ENCODE measurements at places on chromosomes 6 and 20.

DNA sequence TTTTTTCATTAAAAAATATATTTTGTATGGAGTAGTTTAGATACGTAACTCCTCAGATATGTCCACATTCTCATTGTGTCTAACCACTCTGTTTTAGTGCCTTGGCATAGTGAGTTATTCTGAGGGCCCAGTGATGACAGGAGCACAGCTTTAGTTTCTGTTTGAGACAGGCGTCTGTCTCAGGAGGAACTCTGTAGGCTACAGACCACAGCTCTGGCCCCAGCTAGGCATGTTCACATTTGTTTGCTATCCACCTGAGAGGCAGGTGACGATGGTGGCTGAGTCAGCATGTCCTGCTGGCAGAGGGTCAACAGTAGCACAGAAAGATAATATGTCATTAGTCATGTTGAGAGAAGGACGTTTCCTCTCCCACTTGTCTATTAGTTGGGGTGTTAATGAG is 16.3 kb downstream of the LRRC1 start:
- DNase-seq, result peak; percentile 50

- DNase-seq, result peak; percentile 15
Measured at GRCh38 chr6:1175877-1176276, 136.0 kb upstream of the FOXQ1 start.

DNA sequence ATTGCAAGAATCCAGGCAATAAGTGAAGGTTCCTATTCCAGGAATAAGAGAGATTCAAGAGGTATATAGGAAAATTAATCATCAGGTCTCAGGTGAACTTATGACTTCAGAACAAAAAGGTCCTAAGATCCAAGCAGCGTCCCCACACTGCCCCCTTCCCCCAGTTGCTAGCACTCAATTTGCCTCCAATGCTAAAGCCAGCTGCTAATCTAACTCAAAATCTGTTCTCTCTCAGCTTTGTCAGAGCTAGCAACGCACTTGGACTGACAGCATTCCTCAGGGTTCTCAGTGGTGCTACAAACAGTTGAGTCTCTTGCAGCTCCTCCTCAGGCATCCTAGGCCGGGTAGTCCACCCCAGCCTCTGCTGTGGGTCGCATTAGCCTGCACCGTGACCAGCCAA is 148.3 kb downstream of the RFX6 start:
- no peak for DNase-seq

DNA sequence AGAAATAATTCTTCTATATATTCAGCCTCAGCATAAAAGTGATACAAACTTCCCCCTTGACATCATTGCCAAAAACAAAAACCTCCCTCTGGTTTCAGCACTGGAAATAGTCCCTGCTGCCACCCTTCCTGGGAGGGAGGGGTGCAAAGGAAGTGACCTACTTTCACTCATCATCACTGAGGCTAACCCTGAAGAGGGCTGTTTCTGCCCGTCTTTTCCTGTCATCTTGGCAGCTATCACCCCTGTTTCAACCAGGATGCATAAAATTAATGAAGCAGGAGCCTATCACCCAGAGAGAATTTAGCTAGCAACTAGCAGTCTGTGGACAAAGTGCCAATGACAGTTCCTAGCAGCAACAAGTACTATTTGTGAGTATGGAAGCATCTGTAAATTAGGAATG is 397.8 kb downstream of the LAMA2 start:
- no peak for DNase-seq

DNA sequence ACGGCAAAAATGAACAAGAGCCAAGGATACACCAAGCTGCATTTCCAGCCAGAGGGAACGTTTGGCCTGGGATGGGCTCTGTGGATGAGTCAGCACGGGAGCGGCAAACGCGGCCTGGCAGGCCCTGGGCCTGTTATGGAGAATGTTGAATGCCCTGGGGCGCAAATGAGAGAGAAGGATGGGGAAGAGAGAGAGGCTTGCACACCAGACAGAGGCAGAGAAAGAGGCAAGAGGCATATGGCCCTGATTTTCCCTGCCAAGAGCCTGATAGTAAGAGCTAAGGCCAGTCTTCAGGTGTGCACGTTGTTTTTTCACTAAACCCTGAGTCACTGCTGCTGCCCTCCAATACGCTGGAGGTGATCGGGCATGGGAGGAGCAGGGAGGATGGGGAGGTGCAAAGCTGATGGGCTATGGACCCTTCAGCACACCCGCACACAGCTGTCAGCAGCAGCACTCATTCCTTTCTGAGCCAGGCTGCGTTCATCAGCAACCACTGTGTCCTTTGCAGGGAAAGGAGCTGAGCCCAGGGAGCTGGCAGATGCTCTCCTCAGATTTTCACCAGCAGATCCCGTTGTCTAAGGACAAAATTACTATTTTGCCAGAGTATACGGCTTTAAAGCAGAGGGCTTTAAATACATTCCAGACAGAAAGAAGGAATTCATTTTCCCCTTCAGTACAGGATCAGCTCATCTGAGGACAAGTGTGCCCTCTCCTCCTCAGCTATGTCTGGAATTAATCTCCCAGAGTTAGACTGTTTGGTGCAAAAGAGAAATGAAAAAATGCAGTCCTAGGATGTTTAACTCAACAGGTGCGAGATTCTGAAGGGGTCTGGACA is 61.7 kb upstream of the SLC22A23 start:
- DNase-seq, result peak; percentile 46

- no peak for DNase-seq
Measured at GRCh38 chr20:16612706-16613105, 39.5 kb upstream of the KIF16B start.

GRCh38 chr6:135839121-135839520 is 12.4 kb upstream of the PDE7B start:
- DNase-seq, result no peak

GRCh38 chr6:132096245-132096644 is 145.1 kb upstream of the CCN2 start:
- DNase-seq, result no peak

GRCh38 chr6:4287372-4287771 is 152.0 kb upstream of the ECI2 start:
- no peak for DNase-seq

DNA sequence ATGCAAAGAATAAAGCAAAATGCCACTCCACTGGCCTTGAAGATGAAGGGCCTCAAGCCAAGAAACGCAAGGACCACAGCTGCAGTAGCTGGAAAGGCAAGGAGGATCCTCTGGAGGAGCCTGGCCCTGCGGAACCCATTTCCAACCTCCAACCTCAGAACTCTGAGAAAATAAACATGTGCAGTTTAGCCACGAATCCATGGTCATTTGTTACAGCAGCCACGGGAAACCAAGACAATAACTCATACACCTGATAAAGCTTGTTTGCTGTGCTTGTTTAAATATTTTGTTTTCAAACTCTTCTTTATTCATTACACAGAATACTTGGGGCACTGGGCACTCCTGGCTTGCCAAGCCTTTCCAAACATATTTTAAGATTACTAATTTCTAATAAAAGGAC is 10.4 kb downstream of the SERPINB6 start:
- DNase-seq, result no peak

DNA sequence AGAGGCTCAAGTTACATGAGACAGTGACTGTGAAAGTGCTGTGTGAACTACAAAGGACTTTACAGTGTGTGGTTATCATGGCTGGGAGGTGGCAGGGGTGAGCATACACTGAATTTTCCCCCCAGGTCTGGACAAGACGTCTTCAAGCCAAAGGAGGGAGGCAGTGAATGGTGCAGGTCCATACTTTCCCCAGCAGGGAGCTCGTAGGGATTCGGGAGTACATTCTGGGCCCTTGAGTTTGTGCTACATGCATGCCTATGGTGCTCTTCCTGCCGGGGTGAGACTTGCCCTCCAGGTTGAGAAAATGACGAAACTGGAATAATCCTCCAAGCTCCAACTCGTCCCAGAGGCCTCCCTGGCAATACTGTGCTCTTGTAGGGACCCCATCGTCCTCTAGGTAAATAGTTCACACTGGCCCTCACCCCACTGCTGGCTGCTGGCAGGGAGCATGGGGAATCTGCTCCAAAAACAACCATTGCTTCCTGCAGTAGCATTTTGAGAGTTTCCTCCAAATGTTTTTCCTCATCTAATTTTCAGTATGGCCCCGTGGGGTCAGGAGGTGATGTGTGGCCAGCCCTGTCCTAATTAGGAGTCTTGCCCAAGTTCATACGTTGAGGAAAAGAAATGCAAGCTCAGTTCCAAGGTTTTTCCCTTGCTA is 57.6 kb downstream of the ZNF831 start:
- DNase-seq, result peak; percentile 26

DNA sequence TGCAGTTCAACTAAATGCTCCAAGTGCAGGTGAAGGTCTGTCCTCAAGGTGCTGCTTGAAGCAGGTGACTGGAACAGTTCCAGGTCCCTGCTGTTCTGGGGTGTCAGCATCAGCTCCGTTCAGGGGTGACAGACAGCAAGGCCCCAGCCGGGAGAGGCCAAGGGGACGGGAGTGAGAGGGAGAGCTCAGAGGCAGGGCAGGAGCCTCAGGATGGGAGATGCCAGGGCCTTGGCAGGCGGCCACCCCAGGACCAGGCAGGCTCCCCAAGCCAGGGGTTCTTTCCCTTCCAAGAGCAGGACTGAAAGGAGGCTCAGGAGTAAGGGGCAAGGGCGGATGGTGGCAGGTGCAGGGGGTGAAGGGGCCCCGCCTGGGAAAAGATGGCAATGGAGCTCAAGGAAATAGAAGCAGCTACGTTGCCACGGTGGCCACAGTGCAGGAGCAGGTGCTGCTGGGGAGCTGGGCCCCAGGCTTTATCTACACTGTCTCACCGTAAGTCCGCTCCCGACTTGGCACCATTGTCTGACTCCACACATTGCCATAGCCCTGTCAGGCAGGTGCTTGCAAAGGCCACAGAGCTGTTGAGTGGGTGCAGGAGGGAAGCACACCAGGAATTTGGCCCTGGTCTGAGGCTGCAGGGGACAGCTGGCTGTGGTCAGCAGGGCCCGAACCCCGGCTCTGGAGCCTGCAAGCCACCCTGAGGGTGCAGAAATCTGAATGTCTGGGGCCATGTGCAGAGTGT is 43.1 kb downstream of the ERMARD start:
- DNase-seq, result no peak

GRCh38 chr6:160088784-160089533 is 32.7 kb upstream of the SLC22A1 start:
- no peak for DNase-seq

DNA sequence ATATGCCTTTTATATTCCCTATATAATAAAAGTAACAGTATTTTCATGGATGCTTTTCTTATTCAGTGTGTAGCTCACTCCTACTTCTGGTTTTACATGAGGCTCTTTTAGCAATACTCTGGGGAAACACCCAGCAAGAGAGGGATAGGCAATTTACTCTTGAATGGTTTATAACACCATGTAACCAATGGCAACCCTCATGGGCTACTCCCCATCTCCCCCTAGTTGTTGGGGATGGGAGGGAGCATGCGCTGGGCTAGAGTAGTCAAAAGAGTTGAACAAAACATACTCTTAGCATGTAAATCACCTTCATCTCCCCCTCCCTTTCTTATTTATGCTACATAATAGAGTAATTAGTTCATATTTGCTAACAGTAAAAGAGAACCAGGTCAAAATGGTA is 140.1 kb upstream of the LRFN2 start:
- no peak for DNase-seq

DNA sequence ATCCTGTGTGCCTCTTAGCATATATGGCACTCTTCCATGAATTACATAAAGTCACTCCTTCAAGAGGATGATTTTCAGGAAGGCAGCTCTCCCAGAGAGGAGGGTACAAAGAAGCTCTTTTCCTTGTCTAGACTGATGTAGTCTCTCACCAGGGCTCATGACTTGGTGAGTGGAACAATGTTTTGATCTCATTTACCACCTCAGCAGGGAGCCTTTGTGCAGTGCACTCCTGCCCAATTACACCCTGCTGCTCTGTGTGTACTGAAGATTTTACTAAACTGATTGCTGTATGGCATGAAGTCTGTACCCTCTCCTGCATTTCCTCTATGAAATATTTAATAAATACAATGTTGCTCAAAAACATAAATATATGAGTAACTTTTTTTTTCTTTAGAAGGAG is 598.3 kb upstream of the HS3ST5 start:
- no peak for DNase-seq

DNA sequence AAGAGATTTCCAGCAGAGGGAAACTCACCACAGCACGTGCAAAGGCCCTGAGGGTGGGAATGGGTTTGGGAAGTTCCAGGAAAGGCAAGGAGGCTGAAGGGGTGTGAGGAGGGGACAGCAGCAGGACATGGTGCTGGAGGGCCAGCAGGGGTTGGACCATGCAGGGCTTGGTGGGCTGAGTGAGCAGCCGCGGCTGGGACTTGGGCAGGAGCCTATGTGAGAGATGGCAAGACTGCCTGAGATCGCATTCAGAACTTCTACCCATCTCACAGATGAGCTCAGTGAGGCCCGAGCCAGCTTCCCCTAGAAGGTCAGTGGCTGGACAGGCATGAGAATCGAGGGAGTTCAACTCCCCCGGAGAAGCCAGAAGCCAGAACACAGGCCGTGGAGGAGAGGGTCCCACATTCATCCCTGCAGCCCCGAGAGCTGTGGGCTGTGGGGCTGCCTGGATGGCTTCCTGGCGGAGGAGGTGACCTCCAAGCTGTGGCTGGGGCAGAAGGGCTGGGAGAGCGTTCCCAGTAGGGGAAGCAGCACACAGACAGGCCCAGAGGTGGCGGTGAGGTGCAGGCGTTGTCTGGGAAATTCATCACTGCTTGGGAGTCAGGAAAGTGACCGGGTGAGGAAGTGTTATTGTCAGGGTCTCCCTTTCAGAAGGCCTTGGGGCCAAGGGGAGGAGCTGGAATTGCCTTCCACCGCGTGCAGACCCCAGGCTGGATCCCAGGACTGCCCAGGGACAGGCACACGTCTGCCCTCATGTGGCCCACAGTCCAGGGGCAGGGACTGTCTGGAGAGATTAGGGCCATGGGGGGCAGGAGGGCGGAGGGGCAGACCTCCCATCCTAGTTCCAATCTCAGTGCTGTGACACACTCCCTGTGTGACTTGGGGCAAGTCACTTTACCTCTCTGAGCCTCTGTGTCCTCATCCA is 103.8 kb downstream of the CEBPB start:
- no peak for DNase-seq

- DNase-seq, result peak; percentile 12
Measured at GRCh38 chr6:19736066-19736465, 101.1 kb upstream of the ID4 start.

DNA sequence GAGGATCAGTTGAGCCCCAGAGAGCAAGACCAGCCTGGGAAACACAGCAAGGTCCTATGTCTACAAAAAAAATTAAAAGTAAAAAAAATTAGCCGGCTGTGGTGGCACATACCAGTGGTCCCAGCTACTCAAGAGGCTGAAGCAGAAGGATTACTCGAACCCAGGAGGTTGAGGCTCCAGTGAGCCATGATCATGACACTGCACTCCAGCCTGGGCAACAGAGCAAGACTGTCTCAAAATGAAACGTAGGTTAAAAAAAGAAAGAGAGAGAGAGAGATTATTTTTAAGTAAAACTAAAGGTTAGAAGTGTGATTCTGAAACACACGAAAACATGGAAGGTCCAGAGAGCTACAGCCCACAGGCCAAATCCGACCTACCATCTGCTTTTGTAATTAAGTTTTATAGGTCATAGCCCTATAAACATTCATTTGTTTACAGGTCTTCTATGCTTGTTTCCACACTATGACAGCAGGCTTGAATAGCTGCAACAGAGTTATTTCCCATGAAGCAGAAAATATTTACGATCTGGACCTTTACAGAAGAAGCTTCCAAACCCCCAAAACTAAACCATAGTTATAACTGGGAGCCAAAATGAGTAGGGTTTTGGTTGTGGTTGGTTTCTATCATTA is 279.7 kb downstream of the GMDS start:
- DNase-seq, result no peak

- DNase-seq, result no peak
Measured at GRCh38 chr6:157755746-157756411, 67.2 kb upstream of the SNX9 start.

GRCh38 chr6:32164295-32164694 is at the start of gene EGFL8:
Gene EGFL8 (plus strand): TSS chr6:32164595. CDS start chr6:32166166, 1,571 bp downstream.
- DNase-seq, result no peak
